ENCODE measurements at places on chromosomes 4 and X. TPM values are rescaled to one million over a fixed set of nuclear protein-coding genes. Genes with fewer than 3 reads are reported as not detected.

- no peak for DNase-seq
- no peaks in the 10 kb centered on the region for H3K27me3 ChIP-seq
- H3K36me3 ChIP-seq = no peaks in the 10 kb centered on the region
- no peak overlapping the region for H3K4me3 ChIP-seq
- H3K4me1 ChIP-seq = no peaks in the 10 kb centered on the region
These were observed 52.2 kb downstream of the HTT-AS start for GRCh38 chr4:3022112-3022511.

DNA sequence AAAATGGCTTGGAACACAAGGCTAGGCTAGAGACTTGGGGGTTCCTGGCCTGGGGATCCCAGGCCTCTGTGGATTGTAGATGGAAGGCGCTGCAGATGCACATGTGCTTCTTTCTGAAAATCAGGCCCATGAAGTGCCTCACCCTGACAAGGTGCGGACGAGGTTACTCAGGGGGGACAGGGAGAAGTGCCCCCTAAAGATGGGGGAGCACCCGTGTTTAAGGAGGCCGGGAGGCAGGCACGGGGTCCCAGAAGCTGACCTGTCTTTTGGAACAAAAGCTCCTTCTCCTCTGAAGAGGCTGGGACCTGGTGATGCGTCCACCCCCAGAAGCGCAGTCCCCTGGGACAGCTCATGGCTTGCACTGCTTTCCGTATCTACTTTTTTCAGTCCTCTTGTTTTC, 2.4 kb downstream of the PDZD4 start:
- H3K27me3 ChIP-seq = no peaks in the 10 kb centered on the region
- H3K4me1 ChIP-seq = peaks cover 14% of the 10 kb centered on the region
- DNase-seq = no peak
- H3K27ac ChIP-seq = no peak overlapping the region
- peak overlapping the region; percentile 42 for H3K4me3 ChIP-seq

DNA sequence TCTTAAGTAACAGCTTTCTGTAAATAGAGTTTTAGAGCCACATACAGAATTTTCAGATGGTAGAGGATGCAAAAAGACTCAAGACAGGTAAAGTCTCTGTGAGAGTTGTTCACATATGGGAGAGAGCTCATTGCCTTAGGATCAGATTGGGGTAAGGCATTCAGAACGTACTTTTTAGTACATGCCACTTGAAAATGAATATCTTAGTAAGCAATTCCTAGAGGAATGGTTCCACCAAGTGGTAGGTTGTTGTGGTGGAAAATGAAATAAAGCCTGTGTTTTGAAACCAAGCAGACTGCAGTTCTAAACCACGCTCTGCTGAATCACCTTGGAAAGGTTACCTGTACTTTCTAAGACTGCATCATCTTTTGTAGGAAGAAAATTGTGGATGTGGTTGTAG, 547.0 kb upstream of the LCORL start:
- no peaks in the 10 kb centered on the region for H3K4me1 ChIP-seq
- H3K4me3 ChIP-seq = no peak overlapping the region
- no peaks in the 10 kb centered on the region for H3K27me3 ChIP-seq
- H3K36me3 ChIP-seq = no peaks in the 10 kb centered on the region
- DNase-seq = no peak
- no peak overlapping the region for H3K27ac ChIP-seq

DNA sequence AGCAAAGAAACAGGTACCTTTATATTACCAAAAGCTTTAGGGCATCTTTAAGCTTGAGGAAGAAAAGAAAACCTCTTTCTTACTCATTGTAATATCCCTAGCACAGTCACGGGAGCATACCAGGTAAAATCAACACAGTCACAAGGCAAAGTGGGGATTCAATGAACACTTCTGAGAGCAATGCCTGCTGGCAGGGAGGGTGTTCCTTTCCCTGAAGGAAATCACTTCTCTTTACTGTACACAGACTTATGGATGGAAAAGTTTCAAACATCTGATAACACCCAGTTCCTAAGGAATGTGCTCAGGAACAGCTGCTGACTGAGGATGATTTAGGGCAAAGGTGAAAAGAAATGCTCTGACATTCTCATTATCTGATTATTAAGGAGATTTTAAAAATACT, 94.8 kb downstream of the MAML3 start:
- H3K27me3 ChIP-seq = no peaks in the 10 kb centered on the region
- H3K4me3 ChIP-seq = no peak overlapping the region
- no peak for DNase-seq

GRCh38 chr4:24063731-24064130, 173.9 kb upstream of the PPARGC1A start:
- H3K4me3 ChIP-seq = no peak overlapping the region
- no peaks in the 10 kb centered on the region for H3K27me3 ChIP-seq

GRCh38 chr4:186144946-186145569, 40.6 kb downstream of the FAM149A start:
- DNase-seq = no peak
- H3K4me1 ChIP-seq = peaks cover 8% of the 10 kb centered on the region
- peak overlapping the region; percentile 87 for H3K27ac ChIP-seq
- no peaks in the 10 kb centered on the region for H3K36me3 ChIP-seq
- H3K27me3 ChIP-seq = no peaks in the 10 kb centered on the region

GRCh38 chr4:78774417-78774816, 1.7 kb upstream of the BMP2K start:
- no peak overlapping the region for H3K4me3 ChIP-seq
- H3K27ac ChIP-seq = no peak overlapping the region
- no peaks in the 10 kb centered on the region for H3K36me3 ChIP-seq
- no peaks in the 10 kb centered on the region for H3K27me3 ChIP-seq

DNA sequence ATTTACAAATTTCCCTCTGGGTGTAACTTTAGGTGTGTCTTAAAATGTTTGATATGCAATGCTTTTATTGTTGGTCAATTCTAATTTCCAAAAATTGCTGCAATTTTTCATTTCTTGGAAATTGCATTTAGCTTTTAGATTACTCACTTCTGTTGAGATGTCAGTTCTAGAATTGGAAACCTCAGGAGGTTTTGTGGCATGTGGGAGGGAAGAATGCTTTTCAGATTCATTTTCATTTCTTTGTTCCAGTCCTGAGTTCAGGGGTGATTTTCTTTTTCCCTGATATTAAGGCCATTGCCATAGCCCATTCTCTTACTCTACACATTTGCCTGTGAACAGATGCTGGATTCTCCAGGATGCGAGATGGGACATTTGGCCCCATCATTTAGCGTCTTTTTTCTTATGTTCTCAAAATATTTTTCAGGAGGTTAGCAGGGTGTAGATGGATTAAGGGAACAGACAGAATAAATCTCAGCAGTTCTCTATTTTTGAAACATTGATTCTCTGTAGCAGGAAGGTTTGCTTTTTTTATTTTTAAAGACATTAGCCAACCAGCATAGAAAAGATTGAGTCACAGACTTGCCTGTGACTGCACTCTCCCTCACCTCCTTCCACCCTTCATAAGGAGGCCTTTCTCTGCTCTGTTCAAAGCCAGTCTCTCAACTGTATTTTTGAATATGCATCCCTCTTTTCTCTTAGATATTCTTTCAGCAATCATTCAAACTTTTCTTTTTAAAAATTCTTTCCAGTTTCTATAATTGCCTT, 238.4 kb upstream of the ANXA3 start:
- H3K27ac ChIP-seq = no peak overlapping the region
- no peak overlapping the region for H3K4me3 ChIP-seq
- H3K4me1 ChIP-seq = no peaks in the 10 kb centered on the region
- DNase-seq = no peak
- H3K36me3 ChIP-seq = no peaks in the 10 kb centered on the region

DNA sequence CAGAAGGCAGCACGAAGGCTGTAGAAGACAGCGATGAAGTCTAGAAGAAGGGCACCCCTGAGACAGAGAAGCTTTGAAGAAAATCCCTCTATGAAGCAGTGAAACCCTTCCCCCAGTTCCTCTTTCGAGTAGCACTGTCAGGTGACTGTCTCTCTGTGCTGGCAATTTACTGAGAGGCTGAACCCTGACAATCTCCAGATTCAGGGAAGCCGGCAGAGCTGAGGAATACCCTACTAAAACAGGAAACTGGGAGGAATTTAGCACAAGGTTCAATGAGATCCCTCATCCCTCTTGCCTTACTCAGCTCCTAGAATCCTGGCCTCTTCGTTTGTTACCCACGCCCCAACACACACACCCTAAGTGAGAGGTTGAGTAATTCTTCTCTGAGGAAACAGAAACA, 239.7 kb upstream of the NOCT start:
- no peaks in the 10 kb centered on the region for H3K4me1 ChIP-seq
- H3K27ac ChIP-seq = peak overlapping the region; percentile 26
- H3K4me3 ChIP-seq = no peak overlapping the region
- no peak for DNase-seq
- H3K36me3 ChIP-seq = no peaks in the 10 kb centered on the region

DNA sequence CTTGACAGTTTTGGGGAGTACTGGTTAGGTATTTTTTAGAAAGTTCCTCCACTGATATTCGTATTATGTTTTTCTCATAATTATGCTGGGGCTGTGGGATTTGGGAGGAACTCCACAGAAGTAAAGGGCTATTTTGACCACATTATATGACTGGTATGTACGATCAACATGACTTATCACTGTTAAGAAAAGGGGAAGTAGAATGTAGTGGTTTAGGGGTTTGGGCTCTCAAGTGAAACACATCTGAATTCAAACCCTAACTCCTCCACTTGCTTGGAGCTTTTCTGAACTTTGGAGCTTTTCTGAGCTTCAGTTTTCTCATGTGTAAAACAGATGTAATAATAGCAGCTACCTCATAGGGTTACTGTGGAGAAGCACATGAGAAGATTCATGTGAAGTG, 96.4 kb upstream of the C1GALT1C1 start:
- H3K4me1 ChIP-seq = no peaks in the 10 kb centered on the region
- DNase-seq = no peak
- no peaks in the 10 kb centered on the region for H3K36me3 ChIP-seq
- no peak overlapping the region for H3K4me3 ChIP-seq
- no peak overlapping the region for H3K27ac ChIP-seq

DNA sequence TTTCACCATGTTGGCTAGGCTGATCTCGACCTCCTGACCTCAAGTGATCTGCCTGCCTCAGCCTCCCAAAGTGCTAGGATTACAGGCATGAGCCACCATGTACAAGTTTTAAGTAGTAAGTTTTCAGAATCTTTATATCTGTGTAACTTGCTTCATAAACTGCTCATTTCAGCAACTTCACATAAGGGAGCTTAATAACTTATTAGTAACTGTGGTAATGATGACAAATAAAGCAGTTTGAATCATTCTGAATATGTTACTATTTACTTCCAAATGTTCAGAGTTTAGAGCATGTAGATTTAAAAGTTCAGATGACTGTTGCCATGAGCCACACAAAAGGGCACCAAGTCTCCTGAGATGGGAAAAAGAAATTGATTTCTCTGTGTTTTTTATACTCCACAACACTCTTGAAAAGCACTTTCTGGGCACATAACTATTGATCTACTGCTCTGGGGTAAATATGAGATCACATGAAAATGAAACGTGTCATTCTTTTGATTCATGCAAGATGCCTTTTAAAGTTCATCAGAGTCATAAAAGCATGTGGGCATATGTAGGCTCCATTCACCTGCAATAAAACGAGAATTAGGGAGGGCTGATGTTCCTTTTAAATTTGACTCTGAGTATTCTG, 14.1 kb upstream of the CA5B start:
- no peak overlapping the region for H3K27ac ChIP-seq
- H3K4me1 ChIP-seq = no peaks in the 10 kb centered on the region
- DNase-seq = no peak
- H3K4me3 ChIP-seq = no peak overlapping the region

DNA sequence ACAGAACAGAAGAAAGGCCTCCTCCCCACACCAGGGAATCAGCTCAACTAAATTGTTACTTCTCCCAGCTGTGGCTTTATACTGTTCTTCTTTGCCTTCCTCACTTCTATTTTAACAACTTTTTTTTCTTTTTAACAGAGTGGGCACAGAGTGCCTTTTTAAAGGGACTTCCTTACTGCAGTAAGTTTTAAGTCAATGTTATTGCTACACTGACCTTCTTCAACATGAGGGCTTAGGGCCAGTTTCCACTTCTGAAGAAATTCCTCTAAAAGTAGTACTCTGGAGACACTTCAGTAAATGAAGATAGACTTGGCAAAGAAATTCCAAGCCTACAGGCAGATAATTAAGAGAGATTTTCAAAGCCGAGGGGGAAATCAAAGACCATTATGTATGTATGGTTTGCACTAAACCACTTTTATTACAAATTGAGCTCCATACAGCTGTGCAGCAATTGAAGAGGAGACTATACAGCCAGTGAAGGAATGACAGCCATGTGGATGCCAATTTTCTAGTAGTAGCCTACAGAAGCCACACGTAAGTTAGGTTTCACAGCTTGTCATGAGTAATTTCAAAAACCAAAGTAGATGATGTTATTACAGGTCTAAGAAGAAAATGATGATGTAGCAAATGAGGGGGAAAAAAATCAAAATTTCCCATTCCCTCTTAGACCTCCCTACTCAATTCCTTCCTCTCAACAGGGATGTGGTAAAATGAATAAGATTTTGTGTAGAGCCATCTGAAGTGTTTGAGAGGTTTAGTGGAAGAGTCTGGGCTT, 36.9 kb upstream of the RASGEF1B start:
- no peak overlapping the region for H3K27ac ChIP-seq
- no peak overlapping the region for H3K4me3 ChIP-seq
- H3K36me3 ChIP-seq = no peaks in the 10 kb centered on the region
- DNase-seq = no peak
- no peaks in the 10 kb centered on the region for H3K27me3 ChIP-seq

DNA sequence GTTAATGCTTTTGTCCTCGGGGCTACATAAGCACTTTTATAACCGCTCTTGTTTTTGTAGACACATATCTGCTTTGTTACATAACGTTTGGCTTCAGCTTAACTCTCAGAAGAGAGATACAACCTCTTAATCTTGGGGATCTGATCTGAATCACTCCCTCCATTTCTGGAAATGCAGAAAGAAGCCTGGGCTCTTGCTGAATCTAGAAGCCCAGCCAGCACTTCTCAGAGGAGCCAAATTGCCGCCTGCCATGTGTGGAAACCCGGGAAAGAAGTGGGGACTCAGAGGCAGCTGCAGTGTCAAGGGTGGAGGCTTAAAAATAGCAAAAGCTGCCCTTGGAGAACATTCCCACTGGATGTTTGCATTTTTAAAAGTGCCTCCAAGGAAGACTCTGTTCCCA, 69.3 kb upstream of the LDB2 start:
- no peak for DNase-seq
- peaks cover 24% of the 10 kb centered on the region for H3K4me1 ChIP-seq
- H3K4me3 ChIP-seq = no peak overlapping the region
- H3K27me3 ChIP-seq = no peaks in the 10 kb centered on the region

DNA sequence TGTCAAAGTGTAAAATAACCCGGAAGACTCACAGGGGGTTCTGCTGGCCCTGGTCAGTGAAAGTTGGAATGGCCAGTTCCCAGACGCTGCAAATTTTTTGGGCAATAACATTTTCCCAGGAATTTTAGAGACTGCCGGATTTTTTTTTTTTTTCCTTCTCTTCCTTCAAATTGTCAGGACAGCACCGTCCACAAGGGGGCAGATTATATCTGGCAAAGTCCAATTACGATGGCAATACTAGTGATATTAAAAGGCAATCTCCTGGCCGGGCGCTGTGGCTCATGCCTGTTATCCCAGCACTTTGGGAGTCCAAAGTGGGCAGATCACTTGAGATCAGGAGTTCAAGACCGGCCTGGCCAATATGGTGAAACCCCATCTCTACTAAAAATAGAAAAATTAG, 20.5 kb downstream of the SLC25A5 start:
- no peaks in the 10 kb centered on the region for H3K36me3 ChIP-seq
- no peaks in the 10 kb centered on the region for H3K27me3 ChIP-seq
- no peak overlapping the region for H3K4me3 ChIP-seq
- no peak for DNase-seq
- no peaks in the 10 kb centered on the region for H3K4me1 ChIP-seq
- H3K27ac ChIP-seq = no peak overlapping the region

MAGEA2B gene
- not detected for total RNA-seq

AP1AR gene
- total RNA-seq = 28.2 TPM

CT47A7 gene
- total RNA-seq = not detected

TBC1D9 gene
- 22.1 TPM for total RNA-seq

LGI2 gene
- 0.98 TPM for total RNA-seq

FANCB gene
- 0.74 TPM for total RNA-seq

TRIM2 gene
- 28.7 TPM for total RNA-seq

GASK1B gene
- total RNA-seq = 24.3 TPM
